ENCODE measurements at places on chromosomes 16 and 17.

DNA sequence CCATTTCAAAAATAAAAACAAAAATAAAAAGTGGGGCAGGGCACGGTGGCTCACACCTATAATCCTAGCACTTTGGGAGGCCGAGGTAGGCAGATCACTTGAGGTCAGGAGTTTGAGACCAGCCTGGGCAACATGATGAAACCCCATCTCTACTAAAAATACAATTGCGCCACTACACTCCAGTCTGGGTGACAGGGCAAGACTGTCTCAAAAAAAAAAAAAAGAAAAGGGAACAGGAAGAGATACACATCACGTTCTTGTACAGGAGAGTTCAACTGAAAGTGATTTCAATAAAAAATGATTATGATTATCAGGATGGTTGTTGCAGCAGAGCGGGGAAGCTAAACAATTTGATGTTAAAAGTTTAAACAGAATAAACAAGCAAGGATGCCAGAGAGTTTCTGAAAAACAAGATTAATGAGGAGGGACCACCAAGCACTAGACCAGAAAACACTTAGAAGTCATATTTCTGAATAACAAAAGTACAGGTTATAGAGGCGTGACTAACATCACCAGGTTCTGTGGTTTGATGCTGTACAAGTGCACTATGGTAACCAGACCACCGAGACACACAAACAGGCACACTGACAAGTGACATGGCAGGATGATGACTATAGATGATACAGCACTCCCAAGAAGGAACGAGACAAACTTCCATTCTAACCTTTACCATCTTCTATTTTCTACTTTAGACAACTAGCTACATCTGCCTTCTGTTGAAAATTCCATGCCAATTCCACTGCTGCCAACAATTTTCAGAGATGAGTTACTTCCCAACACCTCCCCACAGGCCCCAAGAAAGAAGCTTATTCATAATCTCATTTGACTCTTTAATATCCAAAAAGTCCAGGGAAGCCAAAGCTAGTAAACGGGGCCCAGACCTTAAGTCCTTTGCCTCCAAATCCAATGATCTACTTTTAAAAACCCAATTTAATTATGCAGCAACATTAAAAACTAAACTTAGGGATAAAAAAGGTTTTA is 11.8 kb downstream of the DNAJA2 start:
- no peak for DNase-seq

DNA sequence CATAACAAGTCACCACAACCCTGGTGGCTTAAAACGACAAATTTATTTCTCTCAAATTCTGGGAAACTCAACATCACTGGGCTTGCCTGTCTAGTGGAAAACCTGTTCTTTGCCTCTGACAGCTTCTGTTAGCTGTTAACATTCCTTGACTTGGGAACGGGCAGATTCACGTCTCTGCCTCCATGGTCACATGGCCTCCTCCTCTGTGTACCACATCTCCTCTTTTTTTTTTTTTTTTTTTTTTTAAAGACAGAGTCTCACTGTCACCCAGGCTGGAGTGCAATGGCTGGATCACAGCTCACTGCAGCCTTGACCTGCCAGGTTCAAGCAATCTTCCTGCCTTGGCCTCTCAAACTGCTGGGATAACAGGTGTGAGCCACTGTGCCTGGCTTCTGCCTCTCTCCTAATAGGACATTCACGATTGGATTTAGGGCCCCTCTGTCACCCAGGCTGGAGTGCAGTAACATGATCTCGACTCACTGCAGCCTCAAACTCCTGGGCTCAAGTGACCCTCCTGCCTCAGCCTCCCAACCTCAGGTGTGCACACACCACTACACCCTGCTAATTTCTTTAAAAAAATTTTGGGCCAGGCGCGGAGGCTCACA is 11.7 kb upstream of the LLGL1 start:
- DNase-seq, result no peak

- DNase-seq, result no peak
Observed at GRCh38 chr17:31433811-31434726, 42.6 kb downstream of the RAB11FIP4 start.

DNA sequence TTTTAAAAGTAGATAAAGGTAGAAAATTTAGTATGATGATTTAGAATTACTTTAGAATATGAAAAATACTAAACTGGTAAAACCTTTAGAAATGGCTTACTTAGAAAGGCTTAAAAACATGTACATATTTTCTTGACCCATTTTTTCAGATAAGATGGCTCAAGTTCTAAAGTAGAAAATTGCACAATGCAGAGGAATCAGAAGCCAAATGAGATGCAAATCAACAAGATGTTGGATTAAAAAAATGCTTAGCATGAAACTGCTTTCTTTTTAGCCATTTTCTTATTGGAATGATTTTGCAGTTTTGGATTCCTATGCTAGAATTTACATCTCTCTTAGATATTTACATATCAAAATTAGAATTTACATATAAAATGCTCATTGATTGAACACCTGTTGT is 1.5 kb upstream of the KRTAP3-1 start:
- no peak for DNase-seq

DNA sequence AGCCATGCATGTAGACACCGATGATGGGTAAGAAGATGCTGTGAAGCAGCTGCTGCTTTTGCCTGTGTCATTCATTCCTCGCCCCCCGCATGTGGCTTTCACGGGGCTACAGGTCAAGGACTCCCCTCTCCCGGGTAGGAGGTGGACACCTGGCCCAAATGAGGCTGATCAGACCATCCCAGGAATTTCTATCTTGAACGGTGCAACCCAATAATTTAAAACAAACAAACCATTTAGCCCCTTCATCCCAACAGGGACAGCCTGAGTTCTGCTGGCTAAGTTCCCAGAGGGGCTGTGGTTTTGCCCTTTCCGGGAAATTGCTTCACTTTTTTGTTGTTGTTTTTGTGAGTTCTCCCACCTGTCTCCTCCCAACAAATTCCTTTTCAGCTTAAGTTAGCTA is 137.7 kb upstream of the CDH5 start:
- DNase-seq, result no peak

- DNase-seq, result no peak
Observed at GRCh38 chr17:38719943-38720641, 10.0 kb upstream of the CISD3 start.

- DNase-seq, result no peak
Observed at GRCh38 chr16:58448890-58449289, 51.1 kb upstream of the NDRG4 start.

GRCh38 chr17:50495918-50496317 is 12.3 kb upstream of the MYCBPAP start:
- peak; percentile 46 for DNase-seq

DNA sequence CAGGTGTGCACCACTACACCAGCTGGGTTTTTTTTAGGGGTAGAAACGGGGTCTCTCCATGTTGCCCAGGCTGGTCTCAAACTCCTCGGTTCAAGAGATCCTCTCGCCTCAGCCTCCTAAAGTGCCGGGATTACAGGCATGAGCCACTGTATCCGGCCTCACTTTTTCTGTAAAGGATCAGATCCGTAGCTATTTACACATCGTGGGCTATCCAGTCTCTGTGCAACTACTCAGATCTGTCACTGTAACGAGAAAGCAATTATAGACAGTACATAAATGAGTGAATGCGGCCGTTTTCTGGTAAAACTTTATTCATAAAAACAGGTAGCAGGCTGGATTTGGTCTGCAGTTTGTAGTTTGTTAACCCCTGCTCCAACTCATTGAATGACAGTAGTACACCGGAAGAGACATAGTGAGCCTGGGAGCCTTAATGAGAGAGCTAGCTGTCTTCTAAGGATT is 44.5 kb downstream of the VMP1 start:
- DNase-seq, result no peak

DNA sequence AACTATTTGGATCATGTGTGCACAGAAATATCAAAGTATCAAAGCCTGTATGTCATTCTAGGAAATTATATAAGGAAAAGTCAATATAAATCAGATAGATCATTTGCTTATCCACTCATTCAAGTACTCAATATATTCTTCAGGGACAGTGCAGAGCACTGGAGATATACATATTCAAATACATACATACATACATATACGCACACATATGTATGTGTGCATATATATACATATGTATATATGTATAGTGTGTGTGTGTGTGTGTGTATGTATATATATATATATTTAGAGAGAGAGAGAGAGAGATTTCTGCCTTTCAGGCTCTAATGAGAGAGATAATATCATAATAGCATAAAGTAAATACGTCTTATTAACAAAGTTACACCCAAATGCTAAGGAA is 169.2 kb downstream of the PMP22 start:
- DNase-seq, result no peak

DNA sequence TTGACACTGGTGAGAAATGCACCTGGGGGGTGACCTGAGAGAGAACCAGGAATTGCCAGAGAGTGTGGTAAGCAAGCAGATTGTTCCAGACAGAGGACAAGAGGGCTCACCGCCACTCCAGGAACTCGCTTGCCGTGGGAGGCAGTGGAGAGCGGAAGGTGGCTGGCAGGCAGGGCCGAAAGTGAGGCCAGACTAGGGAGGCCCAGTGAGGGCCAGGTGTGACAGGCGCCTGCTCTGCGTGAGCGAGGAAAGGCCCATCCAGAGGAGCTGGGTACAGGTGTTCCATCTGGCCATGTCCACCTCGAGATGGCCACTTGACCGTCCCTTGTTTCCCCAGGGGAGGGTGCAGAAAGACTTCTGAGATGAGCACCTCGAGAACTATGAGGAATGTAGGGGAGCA is 11.9 kb upstream of the MYO15B start:
- DNase-seq, result no peak

DNA sequence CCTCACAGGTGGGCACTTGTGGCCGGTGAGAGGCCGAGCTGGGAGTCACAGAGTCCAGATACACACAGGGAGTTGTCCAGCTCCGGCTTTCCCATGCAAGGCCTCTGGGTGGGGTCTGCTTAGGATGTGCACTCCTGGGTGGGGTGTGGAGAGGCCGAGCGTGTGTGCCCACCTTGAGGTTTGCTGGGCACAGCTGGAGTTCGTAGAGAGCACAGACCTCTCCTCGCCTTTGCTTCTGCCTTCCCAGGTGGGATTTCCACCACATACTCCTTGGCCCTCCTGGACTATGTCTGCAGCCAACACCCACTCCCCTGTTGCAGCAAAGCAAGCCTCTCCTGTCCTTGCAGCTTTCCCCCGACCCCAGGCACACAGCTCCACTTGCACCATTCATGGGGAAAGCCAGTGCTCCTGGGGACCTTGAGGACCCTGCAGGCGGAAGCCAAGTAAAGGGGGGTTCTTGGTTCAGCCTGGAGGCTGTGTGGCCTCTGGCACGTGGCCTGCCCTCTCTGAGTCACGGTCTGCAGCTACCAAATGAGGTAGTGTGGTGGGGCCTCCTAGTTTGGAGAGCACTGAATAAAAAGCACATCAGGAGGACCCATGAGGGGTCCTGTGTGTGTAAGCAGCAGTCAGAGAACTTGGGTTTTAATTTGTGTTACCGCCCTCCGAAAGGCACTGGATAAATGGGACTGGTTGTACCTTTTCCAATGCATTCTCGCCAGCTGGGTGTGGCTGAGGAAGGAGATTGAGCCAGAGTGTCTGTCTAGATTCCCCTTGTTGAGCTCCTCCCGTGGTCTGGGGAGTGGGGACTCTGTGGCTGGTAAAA is 31.5 kb downstream of the MPRIP start:
- no peak for DNase-seq

GRCh38 chr17:39754958-39755553 is 17.3 kb downstream of the GRB7 start:
- no peak for DNase-seq

- peak; percentile 35 for DNase-seq
Observed at GRCh38 chr17:29760279-29761039, 137.7 kb upstream of the CORO6 start.

DNA sequence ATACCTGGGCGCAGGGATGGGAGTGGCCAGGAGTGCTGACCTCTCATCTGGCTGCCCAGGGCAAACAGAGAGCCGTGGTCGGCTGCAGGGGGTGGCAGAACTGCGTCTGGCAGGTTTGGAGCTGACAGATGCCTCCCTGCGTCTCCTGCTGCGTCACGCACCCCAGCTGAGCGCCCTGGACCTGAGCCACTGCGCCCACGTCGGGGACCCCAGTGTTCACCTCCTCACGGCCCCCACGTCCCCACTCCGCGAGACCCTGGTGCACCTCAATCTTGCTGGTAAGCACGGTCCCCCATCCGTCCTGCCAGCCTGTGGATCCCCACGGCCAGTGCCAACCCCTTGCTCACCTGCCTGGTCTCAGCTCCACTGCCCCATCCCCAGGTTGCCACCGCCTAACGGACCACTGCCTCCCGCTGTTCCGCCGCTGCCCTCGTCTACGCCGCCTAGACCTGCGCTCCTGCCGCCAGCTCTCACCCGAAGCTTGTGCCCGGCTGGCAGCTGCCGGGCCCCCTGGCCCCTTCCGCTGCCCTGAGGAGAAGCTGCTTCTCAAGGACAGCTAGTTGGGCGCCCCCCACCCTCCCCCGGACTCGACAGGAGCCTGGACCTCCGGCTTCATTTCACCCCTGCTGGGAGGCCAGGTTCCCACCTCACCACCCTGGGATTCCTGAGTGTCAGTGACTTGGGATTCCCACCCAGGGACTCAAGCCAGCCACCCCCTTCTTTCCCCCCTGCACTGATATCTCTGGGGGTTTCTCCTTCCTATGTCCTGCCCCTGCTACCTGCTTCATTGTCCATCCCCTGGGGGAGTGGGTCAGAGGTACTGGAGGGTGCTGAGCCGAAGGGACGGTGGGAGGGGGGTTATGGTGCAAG is 2.0 kb upstream of the ORAI3 start:
- no peak for DNase-seq

- no peak for DNase-seq
Observed at GRCh38 chr17:63854709-63855108, 12.2 kb upstream of the SMARCD2 start.

DNA sequence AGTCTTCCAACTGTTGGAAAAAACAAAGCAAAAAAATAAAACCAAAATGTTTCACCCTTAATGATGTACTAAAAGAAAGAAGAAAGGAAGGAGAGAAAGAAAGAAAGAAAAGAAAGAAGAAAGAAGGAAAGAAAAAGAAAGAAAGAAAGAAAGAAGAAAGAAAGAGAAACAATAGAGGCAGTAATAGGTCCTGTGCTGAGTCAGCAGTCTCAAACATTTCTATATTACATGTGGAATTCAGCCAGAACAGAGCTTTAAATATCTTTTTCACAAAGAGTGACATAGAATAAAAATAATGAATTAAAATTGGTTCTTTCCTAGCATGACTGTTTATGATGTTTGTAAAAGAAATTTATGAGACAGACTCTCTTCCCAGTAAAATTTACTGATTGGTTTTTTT is 1135.3 kb upstream of the CDH8 start:
- no peak for DNase-seq

GRCh38 chr17:68539548-68540467 is 27.6 kb downstream of the PRKAR1A start:
- no peak for DNase-seq

- no peak for DNase-seq
Observed at GRCh38 chr17:68197997-68198930, 49.6 kb upstream of the AMZ2 start.

DNA sequence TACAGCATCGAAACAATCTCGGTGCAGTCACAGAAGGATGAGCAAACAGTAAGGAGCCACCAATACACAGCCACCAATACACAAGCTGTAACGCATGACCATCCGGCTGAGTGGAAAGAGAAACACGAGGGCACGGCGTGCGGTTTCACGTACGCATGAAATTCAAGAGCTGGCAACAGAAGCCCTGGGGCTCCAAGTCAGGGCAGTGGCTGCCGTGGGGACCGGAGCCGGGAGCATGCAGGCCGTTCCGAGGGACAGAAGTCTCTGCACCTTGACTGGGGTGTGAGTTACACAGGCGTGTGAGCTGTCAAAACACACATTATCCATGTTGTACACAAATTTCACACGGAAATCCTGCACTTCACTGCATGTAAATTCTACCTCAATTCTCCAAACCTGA is 50.6 kb upstream of the METRNL start:
- no peak for DNase-seq

GRCh38 chr17:51662204-51663056 is 402.1 kb downstream of the UTP18 start:
- DNase-seq, result no peak

- no peak for DNase-seq
Observed at GRCh38 chr16:47851146-47851545, 304.6 kb downstream of the ABCC12 start.
